ENCODE measurements at places on chromosomes 5 and 9.

DNA sequence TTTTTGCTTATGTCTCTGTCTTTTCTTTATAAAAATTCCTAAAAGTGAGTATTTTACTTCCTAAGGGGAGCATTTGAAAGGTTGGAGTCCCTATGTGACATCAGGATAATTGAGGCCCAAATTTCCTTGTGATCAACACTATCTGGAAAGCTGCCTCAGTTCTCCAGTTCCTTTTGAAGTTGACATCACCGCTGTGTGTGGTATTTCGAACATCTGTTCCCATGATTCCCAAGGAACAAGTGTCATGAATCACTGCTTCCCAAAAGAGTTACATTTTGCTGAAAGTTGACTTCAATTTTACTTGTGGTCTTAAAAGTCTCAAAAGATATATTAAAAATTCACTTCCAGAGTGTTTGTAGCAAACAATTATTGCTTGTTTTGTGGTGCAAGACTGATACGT is 452.1 kb upstream of the RGMB start:
- DNase-seq, result no peak

DNA sequence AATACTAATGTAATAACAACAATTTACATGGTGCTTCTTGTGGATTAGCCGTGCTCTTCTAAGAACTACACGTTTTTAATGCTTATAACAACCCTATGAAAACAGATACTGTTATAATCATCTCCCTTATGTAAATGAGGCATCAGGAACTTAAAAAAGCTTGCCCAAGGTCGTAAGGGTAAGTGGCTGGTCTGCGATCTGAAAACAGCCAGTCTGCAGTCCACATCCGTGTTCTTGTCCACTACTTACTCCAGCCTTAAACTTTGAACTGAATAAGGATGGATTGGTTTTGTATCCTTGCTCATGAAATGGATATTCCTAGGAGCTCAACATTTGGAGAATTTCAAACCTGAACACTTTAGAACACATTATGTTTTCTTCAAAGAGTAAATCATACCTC is 26.7 kb downstream of the PAM start:
- DNase-seq, result no peak

DNA sequence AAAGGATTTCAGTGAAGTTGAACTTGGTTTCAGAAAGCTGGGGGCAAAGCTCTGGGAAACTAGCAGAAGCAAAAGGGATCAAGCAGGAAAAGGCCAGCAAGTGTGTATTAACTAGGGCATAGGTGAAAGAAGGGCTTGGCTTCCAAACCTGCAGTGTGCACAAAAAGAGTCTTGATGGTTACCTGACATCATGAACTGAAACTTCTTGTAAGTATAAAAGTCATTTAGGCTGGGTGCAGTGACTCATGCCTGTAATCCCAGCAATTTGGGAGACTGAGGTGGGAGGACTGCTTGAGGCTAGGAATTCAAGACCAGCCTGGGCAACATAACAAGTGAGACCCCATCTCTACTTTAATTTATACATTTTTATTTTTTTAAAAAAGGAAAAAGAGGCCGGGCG is 216.4 kb downstream of the EPB41L4A start:
- DNase-seq, result no peak

GRCh38 chr9:18260521-18260920 is 213.4 kb upstream of the ADAMTSL1 start:
- DNase-seq, result no peak

- DNase-seq, result no peak
Observed at GRCh38 chr5:56670916-56671315, 144.4 kb upstream of the MAP3K1 start.

DNA sequence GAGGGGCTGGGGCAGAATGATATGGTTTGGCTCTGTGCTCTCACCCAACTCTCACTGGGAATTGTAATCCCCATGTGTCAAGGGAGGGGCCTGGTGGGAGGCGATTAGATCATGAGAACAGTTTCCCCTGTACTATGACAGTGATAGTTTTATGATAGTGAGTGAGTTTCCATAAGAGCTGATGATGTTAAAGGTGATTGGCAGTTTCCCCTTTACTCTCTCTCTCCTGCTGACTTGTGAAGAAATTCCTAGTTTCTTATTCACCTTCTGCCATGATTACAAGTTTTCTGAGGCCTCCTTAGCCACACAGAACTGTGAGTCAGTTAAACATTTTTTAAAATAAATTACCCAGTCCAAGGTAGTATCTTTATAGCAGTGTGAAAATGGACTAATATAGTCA is 120.4 kb upstream of the CDH9 start:
- no peak for DNase-seq

- no peak for DNase-seq
Observed at GRCh38 chr5:79263290-79263689, 27.4 kb downstream of the JMY start.

DNA sequence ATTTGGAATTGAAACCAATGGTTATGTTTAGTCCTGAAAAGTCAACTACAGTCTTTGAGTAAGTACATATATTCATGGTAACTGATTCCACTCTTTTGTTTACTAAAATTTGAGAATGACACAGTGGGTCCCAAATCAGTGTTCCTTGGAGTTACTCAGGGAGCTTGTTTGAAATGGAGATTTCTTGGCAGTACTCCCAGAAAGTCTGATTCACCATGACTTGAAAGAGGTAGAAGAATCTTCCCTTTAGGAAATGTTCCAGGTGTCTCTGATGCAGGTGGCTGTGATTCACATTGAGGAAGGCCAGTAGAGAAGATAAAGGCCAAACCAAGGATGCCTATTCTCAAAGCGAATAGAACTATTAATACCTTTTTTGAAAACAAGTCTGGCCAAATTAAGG is 1078.3 kb downstream of the CDH12 start:
- DNase-seq, result no peak

DNA sequence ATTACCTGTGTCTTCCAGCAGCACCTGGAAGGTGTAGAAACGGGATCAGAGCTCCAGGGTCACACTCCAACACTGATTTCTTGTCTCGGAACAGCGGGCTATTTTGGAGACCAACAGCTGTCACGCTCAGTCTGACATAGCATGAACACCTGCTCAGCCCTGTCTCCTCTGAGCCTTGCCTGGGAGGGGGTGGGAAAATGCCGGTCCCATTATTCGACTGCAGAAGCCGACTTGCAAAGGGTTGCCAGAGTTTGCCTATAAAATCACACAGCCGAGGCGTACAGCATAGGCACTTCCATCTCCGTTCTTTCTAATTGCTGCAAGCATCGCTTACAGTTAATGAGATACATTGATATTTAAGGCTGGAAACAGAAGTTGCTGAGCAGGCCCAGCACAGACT is 300.8 kb upstream of the MSX2 start:
- peak; percentile 39 for DNase-seq

GRCh38 chr9:77819657-77820056 is 171.5 kb upstream of the GNA14 start:
- DNase-seq, result no peak

DNA sequence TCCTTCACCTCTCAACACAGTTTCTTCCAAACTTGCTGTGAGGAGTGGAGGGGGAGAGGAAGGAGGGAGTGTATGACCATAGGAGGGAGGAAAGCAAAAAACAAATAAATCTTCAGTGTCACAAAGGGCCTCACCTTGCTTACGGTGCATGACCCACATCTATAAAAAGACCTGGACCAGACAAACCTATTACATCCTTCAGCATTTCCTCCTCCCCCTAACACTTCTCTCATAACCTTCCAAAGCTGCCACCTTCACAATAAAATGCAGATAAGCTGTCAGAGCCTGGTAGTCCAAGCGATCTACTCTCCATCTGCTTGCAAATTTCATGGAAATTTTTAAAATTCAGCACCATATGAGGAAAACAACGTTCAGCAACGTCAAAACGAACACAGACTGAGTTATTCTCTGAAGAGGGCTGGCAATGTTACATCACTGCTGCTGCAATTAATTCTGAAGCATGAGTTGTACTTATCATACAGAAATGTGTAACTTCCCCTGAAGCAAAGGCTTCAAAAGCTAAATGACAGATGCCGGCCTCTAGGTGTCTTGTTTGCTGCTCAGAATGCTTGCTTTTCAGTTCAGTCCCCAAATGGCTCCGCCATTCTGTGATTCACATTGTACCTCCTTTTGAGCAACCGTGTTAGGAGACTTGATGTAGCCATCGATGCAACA is 62.9 kb downstream of the EFNA5 start:
- DNase-seq, result no peak

DNA sequence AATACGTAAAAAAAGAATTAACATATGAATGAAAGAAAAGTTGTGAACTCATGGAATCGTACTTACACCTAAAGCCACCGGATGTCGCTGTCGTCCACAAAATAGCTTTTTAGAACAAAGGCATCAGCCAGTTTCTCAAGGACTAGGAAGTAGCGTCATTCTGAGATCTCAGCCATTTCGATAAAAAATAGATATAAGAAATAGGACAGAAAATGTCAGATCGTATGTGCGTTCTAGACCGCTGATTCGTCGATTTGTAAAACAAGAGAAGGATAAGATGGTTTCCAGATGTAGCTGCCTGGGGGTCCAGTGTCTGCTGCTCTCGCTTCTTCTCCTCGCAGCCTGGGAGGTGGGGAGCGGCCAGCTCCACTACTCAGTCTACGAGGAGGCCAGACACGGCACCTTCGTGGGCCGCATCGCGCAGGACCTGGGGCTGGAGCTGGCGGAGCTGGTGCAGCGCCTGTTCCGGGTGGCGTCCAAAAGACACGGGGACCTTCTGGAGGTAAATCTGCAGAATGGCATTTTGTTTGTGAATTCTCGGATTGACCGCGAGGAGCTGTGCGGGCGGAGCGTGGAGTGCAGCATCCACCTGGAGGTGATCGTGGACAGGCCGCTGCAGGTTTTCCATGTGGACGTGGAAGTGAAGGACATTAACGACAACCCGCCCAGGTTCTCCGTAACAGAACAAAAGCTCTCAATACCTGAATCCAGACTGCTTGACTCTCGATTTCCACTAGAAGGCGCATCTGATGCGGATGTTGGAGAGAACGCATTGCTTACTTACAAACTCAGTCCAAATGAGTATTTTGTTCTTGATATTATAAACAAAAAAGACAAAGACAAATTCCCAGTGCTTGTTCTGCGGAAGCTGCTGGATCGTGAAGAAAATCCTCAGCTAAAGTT is at the start of gene PCDHA10:
Gene PCDHA10, plus strand, starts transcription at position 126 of the 903 bp plus-strand sequence. Its CDS starts 152 bp downstream, at position 278.
- DNase-seq, result peak; percentile 25

DNA sequence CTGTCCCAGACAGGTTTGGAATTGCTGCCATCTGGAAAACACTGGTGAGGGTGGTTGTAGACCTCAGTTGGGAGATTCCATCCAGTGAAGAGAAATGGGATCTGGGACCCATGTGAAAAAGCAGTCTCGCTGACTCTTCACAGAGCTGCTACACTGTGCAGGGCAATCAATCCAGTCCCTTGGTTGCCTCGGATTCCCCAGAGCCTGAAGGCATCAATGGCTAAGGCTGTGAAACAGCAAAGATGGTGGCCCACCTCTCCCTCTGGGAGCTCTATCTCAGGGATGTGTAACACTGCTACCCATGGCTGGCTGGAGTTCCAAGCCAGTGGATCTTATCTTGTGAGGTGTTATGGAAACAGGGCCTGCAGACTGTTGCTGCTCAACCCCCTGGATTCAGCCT is 256.1 kb downstream of the TMEM38B start:
- DNase-seq, result no peak

DNA sequence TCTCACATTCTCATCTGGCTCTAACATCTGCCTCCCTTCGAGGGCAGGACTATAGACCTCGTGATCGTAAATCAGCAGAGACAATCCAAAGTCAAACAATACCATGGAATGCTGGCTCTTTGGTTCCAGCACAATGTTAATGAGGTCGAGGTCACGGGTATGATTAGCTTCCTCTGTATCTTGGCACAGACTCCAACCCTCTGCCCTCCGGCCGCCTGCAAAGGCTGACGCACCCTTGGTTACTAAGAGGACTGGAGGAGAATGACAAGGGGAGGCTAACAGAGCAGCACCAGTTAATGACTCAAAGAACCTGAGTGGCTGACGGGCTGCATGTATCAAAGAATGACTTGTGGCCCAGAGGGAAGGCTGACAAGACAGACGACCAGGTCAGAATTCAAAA is 10.1 kb downstream of the LHFPL2 start:
- DNase-seq, result peak; percentile 95

DNA sequence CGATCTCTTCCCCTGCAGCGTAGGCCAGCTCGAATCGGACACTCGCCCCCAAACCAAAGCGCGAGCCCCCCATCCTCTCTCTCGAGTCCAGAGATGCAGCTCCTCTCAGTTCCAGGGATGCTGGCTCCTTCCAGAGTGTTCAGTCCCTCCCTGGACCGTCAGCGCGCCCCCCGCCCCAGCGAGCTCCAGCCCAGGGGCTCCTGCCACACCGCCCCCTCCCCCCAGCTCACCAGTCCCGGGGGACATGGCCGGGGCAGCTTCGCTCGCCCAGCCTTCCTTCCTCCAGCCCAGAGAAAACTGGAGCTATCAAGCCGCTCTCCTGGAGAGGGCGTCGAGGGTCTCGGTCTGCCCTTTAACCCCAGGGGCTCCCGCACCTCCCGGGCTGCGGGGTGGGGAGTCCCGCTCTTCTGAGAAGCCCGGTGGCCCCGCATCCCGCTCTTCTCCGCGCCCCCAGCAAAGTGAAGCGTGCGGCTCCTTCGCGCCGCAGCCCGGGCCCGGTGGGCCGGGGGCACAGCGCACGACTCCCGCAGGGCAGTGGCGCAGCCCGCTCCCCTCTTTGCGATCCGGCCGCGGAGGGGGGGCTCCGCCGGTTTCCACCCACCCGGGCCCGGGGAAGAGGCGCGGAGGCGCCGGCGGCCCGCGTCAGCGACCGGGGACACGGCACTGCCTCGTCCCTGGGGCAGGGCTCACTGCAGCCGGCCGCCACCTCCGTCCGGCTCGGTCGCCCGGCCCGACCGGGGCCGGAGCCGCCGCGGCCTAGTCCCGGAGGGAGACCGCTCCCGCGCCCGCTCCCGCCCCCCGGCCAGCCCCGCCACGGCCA is 587 bp downstream of the MIER3 start:
- peak; percentile 85 for DNase-seq

DNA sequence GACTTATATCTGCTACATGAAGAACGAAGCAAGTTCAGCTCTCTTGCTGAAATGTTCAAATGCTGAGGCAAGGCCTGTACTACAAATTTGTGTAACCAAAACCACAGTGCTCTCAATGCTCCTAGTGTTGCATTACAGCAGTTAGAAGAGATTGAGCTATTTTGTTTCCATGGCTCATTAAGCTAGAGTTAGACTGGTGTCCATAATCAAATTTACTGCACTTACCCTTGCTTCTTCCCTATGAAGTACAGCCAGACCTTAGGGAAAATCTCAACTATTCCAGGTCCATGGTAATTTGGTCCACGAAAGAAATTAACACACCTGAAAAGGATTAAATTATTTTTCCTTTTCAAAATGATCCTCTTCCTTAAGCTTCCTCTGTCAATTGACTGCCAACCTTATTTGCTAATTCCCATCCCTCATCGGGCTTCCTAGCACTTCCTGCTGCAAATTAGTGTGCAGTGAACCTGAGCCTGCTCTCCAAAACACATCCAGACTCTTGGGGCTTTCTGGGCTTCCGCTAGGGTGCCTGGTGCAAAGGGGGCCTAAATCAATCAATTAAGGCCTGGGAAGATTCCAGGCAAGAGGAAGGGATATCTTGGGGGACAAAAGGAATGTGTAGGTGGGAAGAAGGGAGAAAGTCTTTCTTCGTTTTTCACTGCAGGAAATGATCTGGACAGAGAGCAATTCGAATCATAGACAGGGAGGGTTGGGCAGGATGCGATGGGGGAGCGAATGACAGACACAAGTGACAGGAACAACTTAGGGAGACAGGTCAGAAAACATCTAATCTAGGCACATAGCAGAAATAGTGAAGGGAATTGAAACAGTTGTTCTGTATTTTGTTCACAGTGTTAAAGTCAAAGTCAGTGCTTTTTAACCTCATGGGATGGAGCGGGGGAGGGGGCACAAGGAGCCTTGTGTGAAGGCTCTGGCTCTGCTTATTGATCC is 542.4 kb downstream of the RAB3C start:
- peak; percentile 53 for DNase-seq

- DNase-seq, result no peak
Observed at GRCh38 chr5:406041-406440, 36.9 kb upstream of the EXOC3 start.

GRCh38 chr5:39783756-39784421 is 359.1 kb upstream of the DAB2 start:
- DNase-seq, result no peak
